Nucleus accumbens (tissue), 56 donors: ENCODE measurements at places on chromosomes 16 and 17.
A peak's percentile ranks its signal among the peaks of the same experiment; 100 is the strongest.

GRCh38 chr16:31888735-31889134 lies 15.1 kb downstream of the ZNF267 start:
- DNase-seq, result no peak

- no peak for DNase-seq
These were observed 1.9 kb upstream of the RBFOX1 start for GRCh38 chr16:7330709-7331108.

DNA sequence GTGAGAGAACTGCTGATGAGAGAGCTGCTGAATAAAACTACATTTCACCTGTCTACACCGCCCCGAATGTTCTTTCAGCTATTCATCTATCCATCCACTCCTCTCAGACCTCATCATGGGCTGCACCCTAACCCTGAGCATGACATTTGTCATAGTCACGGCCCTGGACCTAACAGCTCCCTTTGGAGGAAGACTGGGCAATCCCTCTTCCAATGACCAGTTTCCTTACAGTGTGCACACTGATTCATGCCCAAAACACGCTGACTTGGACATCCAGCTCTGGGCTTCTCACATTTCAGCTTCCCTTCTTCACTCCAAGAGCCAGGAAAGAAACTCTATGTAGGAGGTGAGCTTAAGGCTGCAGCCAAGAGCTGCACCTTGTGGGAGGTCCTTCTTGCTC lies 41.8 kb upstream of the ARL4D start:
- no peak for DNase-seq

DNA sequence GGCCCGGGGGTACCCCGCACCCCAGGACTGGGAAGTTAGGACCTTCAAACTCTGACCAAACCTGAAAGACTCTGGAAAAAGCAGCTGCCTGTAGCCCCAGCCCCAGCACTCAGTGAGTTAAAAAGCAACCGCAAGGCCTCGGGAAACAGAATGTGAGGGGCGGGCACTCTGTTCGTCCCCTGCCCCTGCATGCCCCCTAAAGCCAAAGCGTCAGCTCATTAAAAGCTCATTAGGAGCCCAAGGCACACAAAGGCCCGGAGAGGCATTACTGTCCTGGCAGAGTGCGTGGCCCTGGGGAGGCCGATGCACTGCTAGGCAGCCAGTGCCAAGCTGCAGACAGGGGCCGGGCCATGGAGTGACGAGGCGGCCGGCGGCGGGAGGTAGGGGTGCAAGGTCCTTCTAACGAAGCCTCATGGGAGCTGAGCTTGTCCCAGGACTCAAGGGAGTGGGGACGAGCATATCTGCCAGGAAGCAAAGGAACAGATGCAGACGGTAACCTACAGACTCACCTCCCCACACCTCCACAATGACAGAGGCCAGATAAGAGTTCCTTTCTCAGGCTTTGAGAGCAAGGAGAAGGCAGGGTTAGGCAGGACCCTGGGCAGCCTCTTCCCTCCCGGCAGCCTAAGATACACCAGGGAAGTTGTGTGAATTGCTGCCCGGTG lies 116.8 kb downstream of the ENGASE start:
- DNase-seq, result no peak

DNA sequence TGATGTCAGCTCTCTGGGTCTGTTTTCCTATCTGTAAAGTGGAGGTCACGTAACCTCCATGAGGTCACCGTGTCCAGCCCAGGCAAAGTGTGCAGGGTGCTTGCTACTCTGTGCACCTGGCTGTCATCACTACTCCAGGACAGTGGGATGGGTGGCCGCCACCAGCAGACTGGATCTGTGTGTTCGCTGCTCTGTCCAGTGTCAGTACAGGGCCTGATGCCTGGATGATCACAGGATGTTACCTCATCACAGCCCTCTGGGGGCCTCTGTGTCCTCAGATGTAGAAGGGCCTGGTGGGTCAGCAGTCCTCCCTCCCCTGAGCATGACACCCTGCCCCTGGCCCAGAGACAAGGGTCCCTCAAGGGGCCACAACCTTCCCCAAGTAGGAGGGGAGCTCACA lies 80.0 kb downstream of the KCNJ18 start:
- no peak for DNase-seq

GRCh38 chr17:15886804-15887203 lies 58.1 kb upstream of the ADORA2B start:
- DNase-seq, result no peak

DNA sequence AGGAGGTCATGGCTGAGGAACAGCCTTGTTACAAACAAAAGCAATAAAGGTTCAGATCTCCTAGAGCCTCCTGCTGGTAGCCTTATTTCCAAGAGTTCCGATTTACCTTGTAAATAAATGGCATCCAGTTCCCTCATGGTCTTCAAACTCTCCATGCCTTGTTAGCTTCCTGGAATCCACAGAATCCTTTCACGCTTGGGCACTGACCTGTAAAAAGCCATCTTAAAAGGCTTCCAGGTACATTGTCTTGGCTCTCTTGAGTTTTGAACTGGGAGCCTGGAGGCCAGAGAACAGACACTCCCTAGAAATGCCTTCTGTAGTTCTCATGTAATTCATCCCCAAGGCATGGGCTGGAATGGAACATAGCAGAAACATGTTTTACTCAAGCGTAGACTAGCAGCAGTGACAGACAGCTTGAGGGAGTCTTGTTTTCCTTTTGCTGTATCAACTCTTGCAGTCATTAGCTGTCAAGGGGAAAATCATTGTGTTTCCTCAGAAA lies 207.9 kb downstream of the SNX29 start:
- no peak for DNase-seq

DNA sequence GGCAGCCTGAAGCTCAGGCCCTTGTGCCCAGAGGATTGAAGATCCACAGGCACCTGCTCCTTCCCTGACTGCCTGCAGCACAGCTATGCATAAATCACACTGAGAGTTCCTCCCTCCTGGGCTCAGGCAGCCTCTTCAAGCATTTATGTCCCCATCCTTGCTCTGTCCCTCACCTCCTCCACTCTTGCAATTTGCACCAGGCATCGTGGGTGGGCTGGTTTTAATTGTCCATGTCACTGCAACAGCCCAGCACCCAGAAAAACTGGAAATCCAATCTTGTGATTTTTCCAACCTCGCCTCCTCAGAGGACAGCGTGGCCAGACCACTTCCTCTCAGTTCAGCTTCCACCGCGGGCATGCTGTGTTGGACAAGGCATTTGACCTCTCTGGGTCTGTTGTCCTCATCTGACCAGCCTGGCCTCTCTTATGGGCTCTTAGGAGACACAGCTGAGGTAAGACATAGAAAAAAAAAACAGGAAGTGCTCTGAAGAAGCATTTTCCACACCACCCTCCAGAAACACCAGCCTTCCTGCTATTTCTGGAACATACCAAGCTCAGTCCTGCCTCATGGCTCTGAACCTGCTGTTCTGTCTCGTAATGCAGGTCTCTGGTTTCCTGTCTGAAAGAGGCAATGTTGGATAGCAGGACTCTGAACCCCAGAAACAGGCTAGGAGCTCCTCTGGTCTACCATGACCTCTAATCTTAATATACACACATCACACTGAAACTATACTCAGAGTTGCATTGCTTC lies 8.3 kb downstream of the TMEM114 start:
- DNase-seq, result peak; percentile 5

DNA sequence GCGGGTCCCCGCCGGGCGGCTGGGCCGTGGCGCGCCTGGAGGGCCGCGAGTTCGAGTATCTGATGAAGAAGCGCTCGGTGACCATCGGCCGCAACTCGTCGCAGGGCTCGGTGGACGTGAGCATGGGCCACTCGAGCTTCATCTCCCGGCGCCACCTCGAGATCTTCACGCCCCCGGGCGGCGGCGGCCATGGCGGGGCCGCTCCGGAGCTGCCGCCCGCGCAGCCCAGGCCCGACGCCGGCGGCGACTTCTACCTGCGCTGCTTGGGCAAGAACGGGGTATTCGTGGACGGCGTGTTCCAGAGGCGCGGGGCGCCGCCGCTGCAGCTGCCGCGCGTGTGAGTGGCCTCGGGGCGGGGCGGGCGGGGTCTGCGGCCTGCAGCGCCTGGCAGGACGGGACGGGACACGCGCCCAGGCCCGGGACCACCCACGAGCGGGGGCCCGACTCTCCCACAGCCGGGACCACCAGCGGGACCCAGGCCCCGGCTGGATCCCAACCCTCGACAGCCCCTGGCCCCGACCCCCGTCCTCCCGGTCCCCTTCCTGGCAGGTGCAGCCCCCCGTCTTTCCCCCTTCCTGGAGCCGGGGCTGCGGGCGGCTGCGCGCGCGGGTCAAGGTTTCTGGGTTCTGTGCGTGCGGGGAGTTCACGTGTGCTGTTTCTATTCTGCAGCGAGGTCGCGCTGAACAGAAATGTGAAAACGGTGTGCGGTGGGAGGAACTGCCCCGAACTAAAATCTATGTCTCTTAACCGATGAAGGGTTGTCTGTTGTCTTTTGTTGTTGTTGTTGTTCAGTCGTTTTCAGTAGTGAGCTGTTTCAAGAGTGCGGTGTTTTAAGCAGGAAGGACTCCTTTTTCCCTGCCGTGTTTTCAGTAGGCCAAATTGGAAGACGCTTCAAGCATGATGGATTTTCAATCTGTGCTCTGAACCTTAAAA lies 705 bp downstream of the FOXK2 start:
- DNase-seq, result no peak

- DNase-seq, result no peak
These were observed 4.6 kb downstream of the SMCR8 start for GRCh38 chr17:18319604-18320256.

DNA sequence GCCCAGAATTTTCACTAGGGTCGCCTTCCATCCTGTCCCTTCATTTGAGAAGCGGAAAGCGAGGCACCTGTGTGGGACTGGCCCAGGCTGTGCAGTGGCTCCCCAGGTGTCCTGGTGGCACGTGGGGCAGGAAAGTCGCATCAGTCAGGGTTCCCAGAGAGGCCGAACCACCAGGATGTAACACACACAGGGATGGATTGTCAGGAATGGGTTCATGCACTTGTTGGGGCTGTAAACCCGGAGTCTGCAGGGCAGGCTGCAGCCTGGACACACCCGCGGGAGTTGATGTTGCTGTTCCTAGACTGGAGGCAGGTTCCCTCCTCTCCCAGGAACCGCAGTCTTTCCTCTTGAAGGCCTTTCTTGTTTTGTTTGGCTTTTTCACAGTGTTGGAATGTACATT lies 30.7 kb upstream of the RPTOR start:
- DNase-seq, result no peak

DNA sequence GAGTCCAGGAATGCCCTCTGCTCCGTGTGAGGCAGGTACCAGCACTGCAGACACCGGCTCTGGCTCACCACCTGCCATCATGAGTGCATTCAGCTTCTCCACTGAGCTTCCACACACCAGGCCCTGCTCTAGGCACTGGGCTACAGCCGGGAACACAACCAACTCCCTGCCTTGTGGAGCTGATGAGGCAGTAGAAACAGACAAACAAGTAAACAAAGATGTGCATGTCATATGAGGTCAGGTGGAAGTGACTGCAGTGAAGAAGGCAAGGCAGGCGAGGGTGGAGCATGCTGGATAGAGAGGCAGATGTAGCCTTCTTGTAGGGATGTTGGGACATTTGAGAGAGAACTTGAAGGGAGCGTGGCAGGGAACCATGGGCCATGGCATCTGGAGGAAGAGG lies 5.0 kb downstream of the NLRC5 start:
- DNase-seq, result no peak

- DNase-seq, result no peak
These were observed 33.5 kb upstream of the TOX3 start for GRCh38 chr16:52580488-52580887.

DNA sequence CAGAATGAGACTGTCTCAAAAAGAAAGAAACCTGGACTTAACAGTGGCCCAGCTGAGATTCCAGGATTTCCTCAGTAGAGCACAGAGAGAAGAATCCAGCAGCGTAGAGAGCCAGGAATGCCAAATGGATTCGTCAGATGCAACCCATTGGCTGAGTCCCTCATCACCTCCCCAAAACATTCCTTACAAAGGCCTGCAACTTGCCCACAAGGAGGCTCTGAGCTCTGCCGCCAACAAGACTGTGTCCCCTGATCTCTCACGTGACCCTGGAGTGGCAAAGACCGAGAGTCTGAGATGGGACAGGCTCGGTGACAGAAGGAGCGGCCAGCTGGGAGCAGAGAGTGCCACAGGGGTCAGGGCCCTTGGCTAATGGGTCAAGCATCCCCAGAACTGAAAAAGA lies 6.9 kb upstream of the CHMP6 start:
- no peak for DNase-seq

DNA sequence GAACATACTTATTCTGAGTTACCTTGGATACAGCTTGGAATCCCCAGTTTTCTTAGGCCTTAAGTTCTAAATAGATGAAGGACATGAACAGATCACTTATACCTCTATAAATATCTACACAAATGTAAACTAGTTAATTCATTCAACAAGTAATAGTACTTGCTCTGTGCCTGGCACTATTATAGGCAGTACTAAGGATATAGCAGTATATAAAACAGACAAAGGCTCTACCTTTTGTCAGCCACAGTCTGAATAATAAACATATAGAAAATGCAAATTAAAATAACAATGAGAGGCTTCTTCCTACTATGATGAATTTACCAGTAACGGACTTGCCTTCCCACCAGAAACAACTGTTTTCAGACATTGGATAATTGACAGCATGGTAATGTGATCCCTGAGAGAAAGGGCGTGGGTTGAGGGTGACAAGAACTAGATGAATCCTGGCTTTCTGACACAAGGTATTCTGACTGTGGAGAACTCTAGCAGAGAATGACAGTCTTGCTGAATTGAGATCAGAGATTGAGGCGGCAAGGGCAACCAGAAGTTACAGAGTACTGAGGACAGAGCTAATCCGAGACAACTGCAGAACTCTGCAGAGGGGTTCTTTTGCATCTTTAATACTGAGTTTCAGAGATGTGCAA lies 170.5 kb downstream of the TANC2 start:
- no peak for DNase-seq

DNA sequence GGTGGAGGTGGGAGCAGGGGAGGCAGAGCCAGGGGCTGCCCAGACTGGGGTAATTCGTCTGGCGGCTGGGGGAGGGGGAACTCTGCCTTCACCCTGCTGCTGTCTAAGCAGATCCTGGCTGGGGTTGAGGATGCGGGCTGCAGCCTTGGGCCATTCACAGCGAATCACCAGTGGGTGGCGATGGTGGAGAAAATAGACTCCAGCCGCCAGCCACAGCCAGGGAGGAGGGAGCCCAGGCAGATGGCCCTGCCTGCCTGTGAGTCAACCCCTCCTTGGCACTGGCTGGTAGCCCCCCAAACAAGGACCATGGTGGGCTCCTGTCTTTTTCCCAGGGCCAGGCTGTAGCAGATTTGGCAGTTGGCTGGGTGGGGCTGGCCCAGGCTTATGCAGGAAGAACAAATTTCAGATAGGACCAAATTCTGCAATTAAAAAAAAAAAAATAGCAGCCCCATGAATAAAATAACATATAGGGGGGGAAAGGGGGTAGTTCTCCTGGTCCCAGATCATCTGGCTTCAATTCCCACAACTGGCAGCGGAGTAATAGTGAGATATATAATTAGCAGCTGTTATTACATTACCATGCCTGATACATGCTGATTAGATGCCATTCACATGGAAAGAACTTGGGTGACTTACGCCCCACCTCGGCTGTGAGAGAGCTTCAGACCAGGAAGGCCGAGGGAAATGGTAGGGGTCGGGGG lies 41.5 kb upstream of the CDH5 start:
- peak; percentile 61 for DNase-seq

- DNase-seq, result no peak
These were observed 11.5 kb upstream of the ZC3H18 start for GRCh38 chr16:88558457-88559442.
